ENCODE measurements at places on chromosomes 12 and 14.

- no peak for DNase-seq
These were observed 74.1 kb downstream of the HECTD4 start for GRCh38 chr12:112308161-112308560.

- DNase-seq: no peak
These were observed 81.5 kb downstream of the AEBP2 start for GRCh38 chr12:19520646-19521415.

DNA sequence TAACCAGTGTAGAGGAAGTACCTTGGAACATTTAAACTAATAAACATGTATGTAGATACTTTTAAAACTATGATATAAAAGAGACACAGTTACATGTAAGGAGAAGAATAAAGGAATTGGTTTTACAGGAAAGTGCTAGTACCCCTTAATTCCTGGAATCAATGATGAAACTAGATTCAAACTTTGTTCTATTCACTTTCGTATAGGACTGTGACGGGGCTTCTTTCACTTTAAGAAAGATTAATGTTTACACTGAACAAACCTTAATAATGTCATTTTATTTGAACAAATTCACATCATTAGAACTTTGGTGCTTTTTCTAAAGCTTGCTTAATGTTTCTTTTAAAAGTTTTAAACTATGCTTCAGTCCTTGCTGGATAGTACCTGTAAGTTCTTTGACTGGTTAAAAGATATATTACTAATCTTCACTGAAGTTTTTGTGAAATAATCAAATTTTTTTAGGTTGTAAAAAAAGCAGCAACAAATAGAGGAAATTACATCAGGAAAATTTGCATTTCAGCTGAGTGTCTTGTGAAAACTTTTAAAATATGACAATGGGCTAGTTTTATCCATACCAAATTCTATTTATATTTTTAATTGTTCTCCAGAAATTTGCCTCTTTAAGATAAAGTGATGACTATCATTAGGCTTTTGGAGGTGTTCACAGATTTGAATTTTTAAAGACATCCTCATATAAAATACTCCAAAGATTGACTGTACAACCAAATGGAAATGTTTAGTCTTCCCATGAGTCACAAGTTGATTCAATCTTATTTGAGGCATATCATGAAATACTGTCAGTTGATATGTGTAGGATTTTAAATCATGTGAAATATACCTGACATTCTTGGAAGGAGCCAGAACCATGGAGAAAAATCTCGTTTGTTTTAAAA lies 36.2 kb downstream of the PAPOLA start:
- peak; percentile 2 for DNase-seq

GRCh38 chr12:39723831-39724230 lies 104.2 kb upstream of the ABCD2 start:
- peak; percentile 1 for DNase-seq

- DNase-seq: no peak
These were observed 136.3 kb upstream of the IGF1 start for GRCh38 chr12:102616692-102617091.

Measured in kidney epithelial cell (primary cell).